Islet precursor cell (in vitro differentiated cells): ENCODE measurements at places on chromosomes 13 and 19.
A peak's percentile ranks its signal among the peaks of the same experiment; 100 is the strongest.

GRCh38 chr13:58300974-58301681 lies 669.6 kb downstream of the PCDH17 start:
- no peak for DNase-seq

DNA sequence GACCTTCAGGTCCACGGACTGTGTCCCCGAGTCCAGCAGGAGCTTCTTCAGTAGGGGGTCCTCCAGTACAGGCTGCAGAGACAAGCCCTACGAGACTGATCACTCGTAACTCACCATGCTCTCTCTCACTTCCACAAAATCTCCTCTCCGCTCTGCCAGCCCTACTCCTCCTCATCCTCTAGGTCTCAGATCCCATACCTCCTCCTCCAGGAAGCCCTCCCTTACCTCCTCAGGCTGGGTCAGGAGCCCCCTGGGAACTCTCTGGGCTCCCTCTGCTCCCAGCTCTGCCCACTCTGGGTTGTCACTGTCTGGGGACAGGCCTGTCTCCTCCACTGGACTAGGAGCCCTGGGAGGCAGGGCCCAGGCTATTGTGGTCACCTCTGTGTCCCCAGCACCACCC lies 23.9 kb upstream of the NAPA start:
- no peak for DNase-seq

GRCh38 chr19:50020481-50020880 lies 4.7 kb downstream of the VRK3 start:
- no peak for DNase-seq

DNA sequence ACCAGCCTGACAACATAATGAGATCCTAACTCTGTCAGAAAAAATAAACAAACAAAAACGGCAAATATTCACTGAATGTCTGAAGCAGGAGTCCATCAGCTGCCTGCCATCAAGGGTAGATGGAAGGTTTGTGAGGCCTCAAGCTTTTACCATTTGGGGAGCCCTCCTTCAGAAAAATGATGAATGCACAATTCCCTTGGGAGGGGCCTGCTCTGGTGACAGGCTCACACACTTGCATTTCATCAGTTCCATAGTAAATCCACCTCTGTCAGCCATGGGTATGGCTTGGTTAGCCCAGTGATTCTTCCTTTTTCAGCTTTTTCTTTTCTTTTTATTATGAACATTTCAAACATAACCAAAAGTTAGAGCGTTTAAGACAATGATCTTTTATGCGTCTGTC lies 26.3 kb upstream of the KATNAL1 start:
- peak; percentile 37 for DNase-seq

DNA sequence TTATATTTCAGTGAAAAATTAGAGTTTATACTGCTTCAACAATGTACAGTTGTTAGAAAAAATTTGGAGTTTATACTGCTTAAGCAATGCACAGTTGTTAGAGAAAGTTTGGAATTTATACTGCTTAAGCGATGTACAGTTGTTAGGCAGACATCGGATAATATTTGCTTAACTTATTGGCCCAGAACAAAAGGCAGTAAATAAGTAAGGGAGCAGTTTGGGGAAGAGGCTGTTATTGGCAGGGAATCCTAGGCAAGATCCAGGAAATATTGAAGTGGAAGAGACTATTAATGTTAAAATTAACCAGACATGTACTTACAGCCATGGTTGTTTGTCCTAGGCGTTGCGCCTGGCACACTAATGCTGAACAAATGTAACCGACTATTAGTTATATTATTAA lies 166.9 kb downstream of the GPC5 start:
- no peak for DNase-seq
